ENCODE measurements at places on chromosomes 3 and 15.

GRCh38 chr3:56251343-56251945, 216.8 kb downstream of the ERC2 start:
- peak; percentile 86 for DNase-seq

GRCh38 chr3:146818866-146819265, 213.7 kb upstream of the PLSCR5 start:
- no peak for DNase-seq

DNA sequence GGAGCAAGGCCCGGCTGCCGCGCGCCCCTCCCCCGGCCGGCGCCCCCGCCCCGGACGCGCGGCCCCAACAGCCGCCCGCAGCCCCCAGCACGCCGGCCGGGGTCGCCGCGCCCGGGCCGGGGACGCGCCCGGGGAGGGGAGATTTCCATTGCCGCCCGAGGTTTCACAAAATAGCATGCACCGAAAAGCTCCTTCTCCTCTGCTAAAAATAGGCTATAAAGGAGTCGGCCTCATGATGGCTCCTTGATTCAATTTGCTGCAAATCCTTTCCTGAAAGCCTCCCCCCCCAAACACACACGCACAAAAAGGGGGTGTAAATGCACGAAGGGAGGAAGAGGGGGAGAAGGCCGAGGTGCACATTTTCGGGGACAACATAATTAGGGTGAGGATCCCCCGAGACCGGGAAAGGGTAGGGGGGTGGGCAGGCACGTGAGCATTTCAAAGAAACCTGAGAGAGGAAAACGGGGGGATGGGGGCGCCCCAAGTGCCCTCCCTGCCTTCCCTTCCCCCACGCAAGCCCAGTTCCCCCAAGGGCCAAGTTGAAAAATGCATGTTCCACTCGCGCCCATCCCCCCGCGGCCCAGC, 734 bp downstream of the TBL1XR1 start:
- peak; percentile 72 for DNase-seq

DNA sequence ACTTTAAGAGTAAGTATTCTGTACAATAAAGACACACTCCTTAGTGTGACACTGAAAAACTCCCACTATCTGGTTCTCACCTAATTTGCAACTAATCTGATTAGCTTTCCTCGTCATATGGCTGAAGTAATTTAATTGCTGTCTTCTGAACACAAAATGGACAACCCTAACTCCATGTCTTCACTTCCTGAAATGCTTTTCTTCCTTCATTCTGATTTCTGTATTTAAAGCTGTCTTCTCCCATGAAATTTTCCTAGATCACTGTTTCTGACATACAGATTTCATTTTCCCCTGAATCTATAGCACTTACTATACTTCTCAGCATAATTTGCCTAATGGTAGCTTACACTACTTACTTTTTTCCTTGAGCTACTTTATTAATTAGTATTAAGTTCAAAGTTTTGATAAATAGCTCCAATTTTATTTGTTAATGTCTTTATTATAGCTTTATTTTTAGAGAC, 6.3 kb downstream of the CCPG1 start:
- DNase-seq = no peak

DNA sequence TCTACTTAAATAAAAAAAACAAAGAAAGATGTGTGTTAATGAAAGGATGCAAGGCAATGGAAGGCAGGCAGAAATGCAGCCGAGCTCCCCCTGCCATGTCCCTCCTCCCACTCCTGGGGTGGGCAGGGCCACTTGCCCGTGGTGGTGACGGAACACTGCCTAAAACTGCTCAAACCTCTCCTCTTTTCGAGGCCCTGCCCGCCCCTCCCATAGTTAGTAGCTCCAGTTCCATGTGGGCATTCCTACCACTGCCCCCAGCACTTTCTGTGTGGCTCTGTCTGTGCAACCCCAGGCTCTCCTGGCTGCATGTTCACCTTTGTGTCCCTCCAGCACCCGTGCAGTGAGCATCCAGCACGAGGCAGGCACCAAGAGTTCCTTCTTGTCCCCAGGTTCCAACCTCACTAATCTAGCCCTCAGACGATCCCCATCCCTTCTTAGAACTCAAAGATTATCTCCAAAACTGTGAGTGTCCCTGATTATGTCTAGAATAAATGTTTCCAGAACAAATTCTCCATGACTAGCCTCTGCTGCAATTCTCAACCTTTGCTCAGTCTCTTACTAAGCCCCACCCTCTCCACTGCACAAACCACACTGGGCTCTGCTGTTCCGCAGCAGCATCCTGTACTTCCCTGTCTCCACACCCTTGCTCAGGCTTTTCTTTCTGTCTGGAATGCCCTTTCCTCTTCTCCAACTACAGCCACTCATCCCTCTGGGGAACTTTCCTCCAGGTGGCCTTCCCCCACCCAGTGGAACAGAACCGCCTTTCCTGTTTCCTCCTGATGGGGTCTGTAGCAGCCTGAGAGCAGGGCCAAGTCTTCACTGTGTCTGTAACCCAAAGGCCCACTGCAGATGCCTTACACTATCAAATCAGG, 32.6 kb upstream of the SPTBN5 start:
- DNase-seq = no peak

GRCh38 chr3:9803494-9803893, 6.6 kb upstream of the TTLL3 start:
- DNase-seq = no peak

DNA sequence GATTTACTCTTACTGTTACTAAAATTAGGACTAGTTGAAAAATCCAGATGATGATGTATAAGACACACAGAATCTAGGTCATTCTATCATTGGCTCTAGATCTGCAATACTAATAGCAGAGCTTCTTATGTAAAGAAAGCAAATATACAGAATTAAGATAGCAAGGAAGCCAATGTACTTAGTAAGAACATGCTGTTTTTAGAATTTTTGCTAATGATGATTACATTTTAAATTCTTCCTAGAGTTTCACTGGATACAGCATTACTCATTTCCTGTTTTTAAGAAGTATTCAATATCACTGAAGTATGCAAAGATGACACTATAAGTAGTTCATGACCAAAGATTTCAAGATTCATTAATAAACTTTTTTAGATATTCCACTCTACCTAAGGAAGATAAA, 60.7 kb downstream of the CFAP20DC start:
- peak; percentile 27 for DNase-seq

- no peak for DNase-seq
These were observed 14.6 kb upstream of the PLA2G4E start for GRCh38 chr15:42035435-42035761.

DNA sequence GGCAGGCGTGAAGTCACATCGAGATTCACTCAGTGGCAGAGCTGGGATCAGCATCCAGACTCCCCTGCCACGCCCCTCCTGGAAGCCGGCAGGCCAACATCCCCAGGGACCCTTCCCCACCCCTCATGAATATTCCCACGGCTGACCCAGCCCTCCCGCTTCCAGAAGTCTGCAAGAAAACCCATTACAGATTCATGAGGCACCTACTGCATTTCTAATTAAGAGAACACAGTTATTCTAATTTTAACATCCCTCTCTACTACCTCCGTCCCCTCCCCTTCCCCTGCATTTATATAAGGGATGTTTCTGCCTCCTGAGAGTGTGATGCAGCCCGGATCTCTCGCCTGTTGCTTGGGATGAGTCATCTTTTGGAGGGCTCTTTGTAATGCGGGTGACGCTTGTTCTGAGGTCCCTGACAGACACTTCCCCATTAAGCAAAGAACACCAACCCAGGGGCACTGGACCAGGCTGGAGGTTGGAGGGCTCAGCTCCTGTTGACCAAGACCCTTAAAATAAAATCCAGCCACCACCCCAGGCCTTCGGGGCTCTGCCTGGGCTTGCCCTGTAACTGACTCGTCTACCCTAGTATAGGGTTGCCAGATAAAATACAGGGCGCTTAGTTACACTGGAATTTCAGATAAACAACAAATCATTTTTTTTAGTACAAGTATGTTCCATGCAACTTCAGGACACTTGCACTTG, 118.7 kb downstream of the NUP210 start:
- DNase-seq = peak; percentile 10

DNA sequence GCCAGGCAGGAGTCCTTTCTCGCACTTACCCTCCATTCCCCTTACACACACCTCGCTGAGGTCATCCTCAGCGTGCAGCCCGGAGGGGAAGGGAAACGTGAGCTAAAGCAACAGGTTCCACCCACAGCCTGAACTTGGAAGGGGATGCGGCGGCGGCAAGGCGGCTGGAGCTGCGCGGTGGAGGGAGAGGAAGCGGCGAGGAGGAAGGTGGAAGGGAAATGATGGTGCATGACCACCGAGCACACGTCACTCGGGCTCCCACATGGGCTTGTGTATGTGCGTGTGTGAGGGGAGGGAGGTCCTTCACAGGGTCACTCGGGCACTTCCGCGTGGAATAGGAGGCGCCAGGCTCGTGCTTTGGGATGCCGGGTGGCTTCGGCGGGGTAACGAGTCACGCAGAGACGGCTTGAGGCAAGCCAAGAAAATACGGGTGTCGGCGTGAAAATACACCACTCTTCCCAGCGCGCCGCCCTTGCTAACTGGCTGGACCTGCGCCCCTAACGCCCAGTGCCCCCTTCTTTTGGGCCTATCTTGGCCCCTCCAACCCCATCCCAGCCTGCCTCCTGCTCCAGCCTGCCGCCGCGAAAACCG, 225.5 kb upstream of the IL12A start:
- DNase-seq = peak; percentile 62

DNA sequence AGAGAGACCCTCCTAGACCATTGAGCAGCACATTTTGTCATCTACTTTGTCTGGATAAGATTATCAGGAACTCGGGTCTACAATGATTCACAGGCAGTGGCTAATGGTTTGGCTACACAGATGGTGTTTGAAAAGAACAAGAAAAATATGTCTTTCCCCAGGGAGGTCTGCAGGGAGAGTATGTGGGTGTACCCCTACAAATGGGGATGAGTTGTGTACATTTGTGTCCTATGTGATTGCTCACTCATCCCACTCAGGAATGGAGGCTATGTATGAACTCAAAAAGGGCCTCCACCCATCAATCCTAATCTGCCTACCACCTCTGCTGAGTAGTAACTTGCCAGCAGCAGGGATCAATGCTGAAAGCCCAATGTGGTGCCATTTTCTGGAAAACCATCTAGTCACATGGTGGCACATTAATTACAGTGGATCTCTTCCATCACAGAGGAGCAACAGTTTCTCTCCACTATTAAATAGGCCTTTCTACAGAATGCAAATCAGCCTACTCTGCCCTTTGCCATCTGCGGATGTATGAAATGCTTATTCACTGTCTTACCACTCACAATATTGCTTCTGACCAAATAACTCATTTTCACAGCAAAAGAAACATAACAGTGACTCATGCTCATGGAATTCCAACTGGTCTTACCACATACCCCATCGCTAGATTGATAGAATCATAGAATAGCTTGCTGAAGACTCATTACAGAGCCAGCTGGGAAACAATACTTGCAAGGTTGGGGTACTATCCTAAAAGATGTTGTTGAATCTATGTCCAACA, 48.3 kb upstream of the TRIM42 start:
- DNase-seq = no peak

DNA sequence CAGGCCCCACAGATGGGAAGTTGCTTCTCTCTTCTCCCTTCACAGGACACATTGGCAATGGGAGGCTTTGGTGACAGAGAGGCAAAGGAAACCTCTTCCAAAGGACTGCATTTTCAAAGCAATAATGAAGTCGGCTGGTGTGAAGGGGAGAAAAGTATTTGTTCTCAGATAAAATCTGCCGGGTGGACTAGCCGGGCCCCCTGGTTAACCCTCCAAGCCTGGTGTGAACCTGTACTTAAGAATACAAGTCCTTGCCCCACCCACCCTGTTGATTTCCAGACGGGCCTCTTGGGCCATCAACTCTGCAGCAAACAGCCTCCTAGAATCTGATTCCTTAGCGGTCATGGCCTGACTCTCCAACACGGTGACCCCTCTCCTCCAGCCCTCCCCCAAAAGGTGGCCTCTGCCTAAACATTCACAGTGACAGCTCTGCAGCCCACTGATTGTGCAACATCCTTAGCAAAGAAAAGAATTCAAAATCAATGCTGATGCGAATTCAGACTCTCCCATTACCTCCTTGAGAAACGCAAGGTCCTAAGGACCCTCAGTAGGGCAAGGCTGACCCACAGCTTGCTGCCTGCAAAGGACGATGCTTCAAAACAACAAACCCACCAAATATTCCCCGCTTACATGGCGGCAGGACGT, 9.9 kb downstream of the TLE3 start:
- DNase-seq = no peak

- peak; percentile 40 for DNase-seq
These were observed 125.8 kb downstream of the TNIK start for GRCh38 chr3:171334465-171334811.

DNA sequence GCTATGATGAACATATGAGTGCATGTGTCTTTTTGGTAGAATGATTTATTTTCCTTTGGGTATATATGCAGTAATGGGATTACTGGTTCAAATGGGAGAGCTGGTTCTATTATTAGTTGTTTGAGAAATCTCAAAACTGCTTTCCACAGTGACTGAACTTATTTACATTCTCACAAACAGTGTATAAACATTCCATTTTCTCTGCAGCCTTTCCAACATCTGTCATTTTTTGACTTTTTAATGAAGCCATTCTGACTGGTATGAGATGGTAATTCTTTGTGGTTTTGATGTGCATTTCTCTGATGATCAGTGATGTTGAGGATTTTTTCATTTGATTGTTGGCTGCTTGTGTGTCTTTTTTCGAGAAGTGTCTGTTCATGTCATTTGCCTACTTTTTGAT, 1124.2 kb downstream of the NAALADL2 start:
- no peak for DNase-seq

DNA sequence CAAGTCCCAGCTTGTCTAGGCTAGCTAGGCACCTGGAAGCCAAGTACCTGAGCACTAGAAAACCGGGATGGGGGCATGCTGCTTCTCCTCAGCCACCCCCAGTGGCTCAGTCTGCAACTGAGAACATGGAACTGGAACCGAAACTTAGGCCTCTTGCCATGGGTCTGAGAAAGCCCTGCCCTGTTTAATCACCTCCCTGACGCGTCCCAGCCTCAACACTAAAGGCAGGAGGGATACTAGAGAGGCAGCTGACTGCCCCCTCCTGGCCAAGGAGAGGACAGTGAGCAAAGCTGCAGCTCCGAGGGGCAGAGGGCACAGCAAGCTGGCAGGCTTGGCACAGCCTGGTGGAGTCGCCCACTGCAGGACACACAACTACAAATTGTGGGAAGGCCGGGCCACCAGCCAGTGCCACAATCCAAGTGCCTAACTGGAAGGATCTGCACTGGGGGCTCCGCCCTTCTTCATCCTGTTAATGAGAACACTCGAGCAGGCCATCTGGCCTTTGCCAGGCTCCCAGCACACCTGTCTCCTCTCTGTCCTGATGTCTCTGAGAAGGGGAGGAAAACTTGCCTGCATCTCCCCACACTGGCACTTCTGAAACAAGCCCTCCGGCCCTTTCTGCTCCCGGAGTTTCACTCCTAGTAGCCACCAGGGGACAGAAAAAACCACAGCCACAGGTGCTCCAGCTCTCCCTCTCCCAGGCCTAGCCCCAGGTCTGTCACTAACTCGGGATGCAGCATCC, 53.7 kb downstream of the BDH1 start:
- peak; percentile 33 for DNase-seq
